ENCODE measurements at places on chromosomes 1 and 21.

GRCh38 chr1:201370500-201370899 is 7.0 kb downstream of the TNNT2 start:
- H3K36me3 ChIP-seq: no peaks in the 10 kb centered on the region
- H3K4me1 ChIP-seq: no peaks in the 10 kb centered on the region
- no peak overlapping the region for H3K4me3 ChIP-seq
- no peak for DNase-seq
- peaks cover 68% of the 10 kb centered on the region for H3K27me3 ChIP-seq

DNA sequence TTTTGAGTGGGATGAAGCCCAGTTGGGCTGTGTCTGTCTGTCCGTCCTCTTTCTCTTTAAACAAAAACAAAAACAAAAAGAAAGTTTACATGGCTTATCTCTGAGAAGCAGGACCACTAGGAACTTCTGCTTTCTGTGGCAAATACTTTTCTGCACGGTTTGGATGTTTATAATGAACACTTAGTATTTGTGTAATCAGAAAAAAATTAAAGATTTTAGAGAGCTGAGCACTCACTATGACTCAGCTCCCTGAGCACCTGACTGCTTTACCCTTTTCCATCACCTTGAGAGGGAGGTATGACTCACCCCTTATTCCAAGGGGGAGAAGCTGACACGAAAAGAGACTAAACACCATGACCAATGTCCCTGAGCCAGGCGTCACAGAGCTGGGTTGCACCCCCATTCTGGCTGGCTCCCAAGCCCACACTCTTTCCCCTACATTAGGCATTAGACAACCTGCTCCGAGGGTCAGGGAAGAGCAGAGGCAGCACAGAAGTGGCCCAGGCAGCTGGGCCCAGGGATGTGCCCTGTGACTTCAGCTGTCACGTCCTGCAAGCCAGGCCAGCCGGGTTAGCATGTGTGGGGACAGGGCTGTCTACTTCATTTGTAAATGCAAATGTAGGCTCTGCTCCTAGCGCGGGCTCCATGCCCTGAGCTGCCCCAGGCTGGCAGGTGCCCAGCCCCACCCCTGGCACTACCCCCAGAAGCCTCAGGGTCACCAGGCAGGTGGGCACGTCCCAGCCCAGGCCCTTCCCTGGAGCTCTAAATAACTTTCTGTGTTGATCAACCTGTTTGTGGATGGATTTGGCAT is 30.4 kb downstream of the RAP1GAP start:
- peaks cover 12% of the 10 kb centered on the region for H3K27me3 ChIP-seq
- no peak overlapping the region for H3K4me3 ChIP-seq
- no peak overlapping the region for H3K27ac ChIP-seq
- no peak for DNase-seq

GRCh38 chr21:46363698-46364097 is 39.7 kb downstream of the PCNT start:
- H3K27ac ChIP-seq: no peak overlapping the region
- H3K4me1 ChIP-seq: no peaks in the 10 kb centered on the region
- H3K27me3 ChIP-seq: no peaks in the 10 kb centered on the region
- H3K36me3 ChIP-seq: peaks cover 35% of the 10 kb centered on the region
- H3K4me3 ChIP-seq: no peak overlapping the region

- peaks cover 3% of the 10 kb centered on the region for H3K4me1 ChIP-seq
- no peaks in the 10 kb centered on the region for H3K36me3 ChIP-seq
- peak overlapping the region; percentile 15 for H3K27ac ChIP-seq
- H3K27me3 ChIP-seq: no peaks in the 10 kb centered on the region
- H3K4me3 ChIP-seq: no peak overlapping the region
Measured at GRCh38 chr1:31396633-31397351, 16.2 kb upstream of the SERINC2 start.

- H3K4me1 ChIP-seq: peaks cover 15% of the 10 kb centered on the region
- H3K36me3 ChIP-seq: peaks cover 50% of the 10 kb centered on the region
- no peaks in the 10 kb centered on the region for H3K27me3 ChIP-seq
- DNase-seq: no peak
Measured at GRCh38 chr21:46503922-46504550, 45.3 kb downstream of the DIP2A start.

GRCh38 chr1:89104147-89104546 is 21.8 kb downstream of the GBP2 start:
- no peaks in the 10 kb centered on the region for H3K27me3 ChIP-seq
- no peaks in the 10 kb centered on the region for H3K4me1 ChIP-seq
- H3K27ac ChIP-seq: no peak overlapping the region
- DNase-seq: no peak

- H3K27ac ChIP-seq: no peak overlapping the region
- DNase-seq: no peak
- no peaks in the 10 kb centered on the region for H3K36me3 ChIP-seq
- H3K27me3 ChIP-seq: no peaks in the 10 kb centered on the region
- peaks cover 13% of the 10 kb centered on the region for H3K4me1 ChIP-seq
Measured at GRCh38 chr1:14658642-14659041, 60.2 kb downstream of the KAZN start.

DNA sequence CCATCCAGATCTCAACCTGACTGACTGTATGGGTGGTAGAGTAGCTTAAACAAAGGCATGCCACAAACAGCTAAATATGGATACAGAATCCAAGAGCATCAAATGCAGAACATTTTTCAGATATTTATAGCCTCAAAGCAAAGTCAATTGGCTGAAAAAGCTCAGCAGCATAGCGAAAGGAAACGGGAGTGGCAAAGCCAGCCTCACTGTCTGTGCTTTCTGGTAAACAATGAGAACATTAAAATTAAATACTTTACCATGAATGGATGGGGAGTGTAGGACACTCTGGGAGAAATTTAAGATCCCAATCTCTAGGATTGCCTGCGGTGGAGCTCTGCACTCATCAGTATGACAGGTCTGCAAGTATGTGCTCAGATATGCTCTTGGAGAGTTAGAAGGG is 4.4 kb downstream of the RASAL2 start:
- no peaks in the 10 kb centered on the region for H3K27me3 ChIP-seq
- peaks cover 22% of the 10 kb centered on the region for H3K4me1 ChIP-seq
- H3K36me3 ChIP-seq: no peaks in the 10 kb centered on the region
- peak overlapping the region; percentile 31 for H3K27ac ChIP-seq

DNA sequence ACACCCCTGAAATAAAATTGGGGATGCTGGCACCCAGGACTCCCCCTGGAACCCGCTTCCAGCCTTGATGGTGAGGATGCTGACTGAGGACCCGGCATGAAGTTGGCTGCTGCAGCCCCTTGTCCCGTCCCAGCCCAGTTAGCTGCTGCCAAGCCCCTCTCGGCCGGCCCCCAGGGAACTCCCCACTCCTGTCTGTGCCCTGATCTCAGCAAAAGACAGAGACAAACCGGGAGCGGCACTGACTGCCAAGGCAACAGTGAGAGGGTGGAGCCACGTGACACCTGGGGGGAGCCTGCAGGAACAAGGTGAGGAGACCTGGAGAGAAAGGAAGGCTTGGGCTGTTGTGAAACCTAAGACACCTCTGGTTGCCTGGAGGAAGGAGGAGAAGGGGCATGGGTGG is 24.7 kb downstream of the CASZ1 start:
- H3K27me3 ChIP-seq: 0 out of 2 replicates have a peak, but pooled peaks cover 14% of the 10 kb centered on the region
- no peaks in the 10 kb centered on the region for H3K36me3 ChIP-seq
- DNase-seq: no peak
- no peak overlapping the region for H3K27ac ChIP-seq

DNA sequence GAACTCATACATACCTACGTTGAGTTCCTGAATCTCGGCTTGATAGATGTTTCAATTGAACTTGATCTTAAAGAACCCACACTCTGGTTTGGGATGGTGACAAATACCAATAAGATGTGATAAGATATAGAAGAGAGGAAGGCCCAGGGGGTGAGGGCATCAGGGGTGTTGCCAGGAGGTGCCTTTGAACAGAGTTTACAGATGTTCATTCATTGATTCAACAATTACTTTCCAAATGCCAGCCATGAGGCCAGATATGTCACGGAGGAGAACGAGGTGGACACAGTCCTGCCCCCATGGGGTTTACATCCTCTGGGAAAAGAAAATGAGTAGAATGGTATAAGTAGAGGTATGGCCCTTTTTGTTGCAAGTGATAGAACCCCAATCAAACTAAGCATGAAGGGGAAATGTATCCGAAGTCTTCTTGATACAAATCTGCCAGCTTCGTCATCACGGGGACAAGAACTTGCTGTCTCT is 659 bp downstream of the LRRC71 start:
- 0 out of 2 replicates have a peak, but pooled peaks cover 3% of the 10 kb centered on the region for H3K4me1 ChIP-seq
- no peak overlapping the region for H3K27ac ChIP-seq
- no peaks in the 10 kb centered on the region for H3K27me3 ChIP-seq
- no peak for DNase-seq

GRCh38 chr1:19610282-19610981 is 33.7 kb upstream of the NBL1 start:
- H3K4me1 ChIP-seq: no peaks in the 10 kb centered on the region
- peaks cover 5% of the 10 kb centered on the region for H3K36me3 ChIP-seq
- H3K27me3 ChIP-seq: no peaks in the 10 kb centered on the region
- no peak for DNase-seq

DNA sequence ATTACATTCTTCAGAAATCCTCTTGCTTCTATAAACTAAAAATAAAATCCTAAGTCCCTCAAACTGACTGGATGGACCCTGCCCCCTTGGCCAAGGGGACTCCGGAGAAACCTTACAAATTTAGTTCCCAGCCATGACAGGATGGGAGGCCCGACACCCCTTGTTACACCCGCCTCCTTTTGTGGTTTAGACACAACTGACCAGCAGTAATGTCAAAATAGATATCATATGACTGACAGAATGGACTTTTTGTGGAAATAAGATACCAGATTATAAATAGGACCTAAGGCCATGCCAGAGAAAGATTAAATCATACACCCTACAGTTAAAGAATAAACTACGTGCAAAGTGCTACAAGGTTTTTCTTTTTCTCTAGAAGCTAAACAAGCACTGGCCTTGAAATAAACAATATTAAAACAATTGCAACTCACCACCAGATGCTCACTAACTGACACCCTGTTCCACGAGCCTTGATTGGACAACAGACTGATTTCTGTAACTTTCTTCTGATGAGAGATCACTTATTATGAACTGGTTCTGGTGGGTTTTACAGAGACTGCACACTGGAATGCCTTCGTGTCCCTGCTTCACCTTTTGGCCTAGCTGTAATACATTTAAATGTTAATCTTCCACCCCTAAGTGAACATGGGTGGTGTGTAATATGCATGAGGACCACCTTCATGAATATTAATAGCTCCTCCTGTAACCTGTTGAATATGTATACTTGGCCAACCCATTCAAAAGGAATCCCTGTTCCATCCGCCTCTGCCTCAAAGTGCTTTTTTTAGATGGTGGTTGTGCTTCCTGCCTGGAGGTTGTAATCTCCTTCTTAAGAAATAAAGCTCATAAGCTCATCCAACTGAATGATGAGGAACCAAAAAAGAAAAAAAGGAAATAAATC is 99.6 kb downstream of the ODF2L start:
- no peak overlapping the region for H3K4me3 ChIP-seq
- no peak for DNase-seq
- H3K27ac ChIP-seq: no peak overlapping the region

- peak; percentile 33 for DNase-seq
- H3K4me3 ChIP-seq: no peak overlapping the region
- H3K36me3 ChIP-seq: no peaks in the 10 kb centered on the region
Measured at GRCh38 chr21:25626757-25627156, 12.3 kb upstream of the JAM2 start.

GRCh38 chr1:161085165-161085564 is 4.2 kb downstream of the NECTIN4 start:
- no peaks in the 10 kb centered on the region for H3K36me3 ChIP-seq
- no peaks in the 10 kb centered on the region for H3K27me3 ChIP-seq
- no peak for DNase-seq
- H3K4me1 ChIP-seq: peaks cover 13% of the 10 kb centered on the region
- H3K27ac ChIP-seq: no peak overlapping the region

- H3K27me3 ChIP-seq: no peaks in the 10 kb centered on the region
- H3K4me3 ChIP-seq: peak overlapping the region; percentile 77
- peaks cover 24% of the 10 kb centered on the region for H3K4me1 ChIP-seq
Measured at GRCh38 chr1:165629848-165630628, 996 bp upstream of the MGST3 start.

- H3K27ac ChIP-seq: peak overlapping the region; percentile 89
- H3K27me3 ChIP-seq: no peaks in the 10 kb centered on the region
- DNase-seq: peak; percentile 77
Measured at GRCh38 chr1:84298684-84299535, 2.6 kb upstream of the SAMD13 start.

DNA sequence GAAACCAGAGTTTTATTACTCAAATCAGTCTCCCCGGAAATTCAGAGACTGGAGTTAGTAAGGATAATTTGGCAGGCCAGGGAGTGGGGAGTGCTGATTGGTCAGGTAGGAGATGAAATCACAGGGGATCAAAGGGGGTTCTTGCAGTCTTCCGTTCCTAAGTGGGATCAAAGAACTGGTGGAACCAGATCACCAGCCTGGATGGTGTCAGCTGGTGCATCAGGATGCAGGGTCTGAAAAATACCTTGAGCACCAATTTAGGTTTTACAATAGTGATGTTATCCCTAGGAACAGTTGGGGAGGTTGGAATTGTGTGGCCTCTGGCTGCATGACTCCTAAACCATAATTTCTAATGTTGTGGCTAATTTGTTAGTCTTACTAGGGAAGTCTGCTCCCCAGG is 1.4 kb upstream of the CD101 start:
- H3K27ac ChIP-seq: no peak overlapping the region
- 0 out of 2 replicates have a peak, but pooled peaks cover 4% of the 10 kb centered on the region for H3K4me1 ChIP-seq
- DNase-seq: no peak
- H3K36me3 ChIP-seq: no peaks in the 10 kb centered on the region
- no peaks in the 10 kb centered on the region for H3K27me3 ChIP-seq

GRCh38 chr1:218444588-218444987 is 99.5 kb downstream of the TGFB2 start:
- no peak overlapping the region for H3K27ac ChIP-seq
- no peaks in the 10 kb centered on the region for H3K36me3 ChIP-seq
- no peak for DNase-seq
- no peak overlapping the region for H3K4me3 ChIP-seq
- H3K27me3 ChIP-seq: no peaks in the 10 kb centered on the region
- no peaks in the 10 kb centered on the region for H3K4me1 ChIP-seq

GRCh38 chr1:18712252-18712600 is 81.6 kb downstream of the PAX7 start:
- H3K4me3 ChIP-seq: no peak overlapping the region
- peaks cover 7% of the 10 kb centered on the region for H3K4me1 ChIP-seq
- no peaks in the 10 kb centered on the region for H3K36me3 ChIP-seq
- no peak overlapping the region for H3K27ac ChIP-seq
- no peak for DNase-seq

DNA sequence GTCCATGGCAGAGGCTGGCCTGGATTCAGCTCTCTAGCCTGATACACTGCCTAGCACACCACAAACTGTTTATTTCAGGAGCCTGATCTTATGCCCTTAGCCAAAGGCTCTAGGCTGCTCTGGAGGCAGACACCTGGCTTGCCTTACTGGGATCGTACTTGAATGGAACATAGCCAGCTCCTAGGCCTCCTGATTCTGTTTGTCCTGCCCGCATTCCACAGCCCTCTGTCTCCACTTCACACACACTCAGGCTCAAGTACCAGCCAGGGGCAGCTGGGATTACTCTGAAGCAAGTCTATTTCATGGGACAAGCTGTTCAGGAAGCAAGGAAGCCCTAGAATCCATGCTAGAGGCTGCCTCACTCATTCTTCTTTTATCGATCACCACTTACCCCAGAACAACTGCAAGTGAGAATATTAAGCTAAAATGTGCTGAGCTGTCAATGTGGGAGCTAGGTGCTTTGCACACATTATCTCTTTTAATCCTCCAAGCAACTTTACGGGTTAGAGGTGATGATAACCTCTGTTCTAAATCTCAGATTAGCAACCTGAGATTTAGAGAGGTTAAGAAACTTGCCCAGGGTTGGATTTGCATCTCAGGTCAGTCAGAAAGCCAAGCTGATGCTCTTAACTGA is 31.1 kb upstream of the CYP4B1 start:
- H3K4me1 ChIP-seq: no peaks in the 10 kb centered on the region
- no peaks in the 10 kb centered on the region for H3K36me3 ChIP-seq
- no peaks in the 10 kb centered on the region for H3K27me3 ChIP-seq
- H3K4me3 ChIP-seq: no peak overlapping the region
- no peak overlapping the region for H3K27ac ChIP-seq

All from SK-N-SH (cell line).